ENCODE measurements at places on chromosomes 1 and 21.
A peak's percentile ranks its signal among the peaks of the same experiment; 100 is the strongest.

GRCh38 chr1:157882580-157882979, 41.0 kb upstream of the CD5L start:
- DNase-seq, result no peak

DNA sequence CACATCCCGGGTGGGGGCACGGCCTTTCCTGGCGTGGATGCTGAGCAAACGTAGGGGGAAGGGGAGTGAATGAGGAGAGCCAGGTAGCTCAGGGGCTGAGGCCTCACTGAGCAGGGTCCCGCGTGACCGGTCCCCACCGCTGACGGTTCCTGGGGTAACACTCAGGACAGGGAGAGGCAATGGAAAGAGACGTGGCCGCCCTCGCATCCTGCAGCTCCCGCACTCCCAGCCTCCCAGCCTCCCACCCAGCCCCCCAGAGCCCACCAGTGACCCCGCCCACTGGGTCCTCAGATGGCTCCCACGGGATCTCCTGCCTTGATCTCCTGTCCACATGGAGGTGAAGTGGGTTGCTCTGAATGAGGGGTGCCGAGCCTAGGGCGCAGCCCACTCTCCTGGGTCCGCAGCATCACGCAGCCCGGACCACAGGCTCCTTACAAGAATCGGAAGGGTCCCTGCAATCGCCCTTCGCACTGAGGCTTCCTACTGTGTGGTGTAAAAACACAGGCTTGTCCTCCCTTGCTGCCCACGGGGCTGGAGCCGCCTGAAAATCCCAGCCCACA, 2.4 kb downstream of the TSPEAR start:
- no peak for DNase-seq

DNA sequence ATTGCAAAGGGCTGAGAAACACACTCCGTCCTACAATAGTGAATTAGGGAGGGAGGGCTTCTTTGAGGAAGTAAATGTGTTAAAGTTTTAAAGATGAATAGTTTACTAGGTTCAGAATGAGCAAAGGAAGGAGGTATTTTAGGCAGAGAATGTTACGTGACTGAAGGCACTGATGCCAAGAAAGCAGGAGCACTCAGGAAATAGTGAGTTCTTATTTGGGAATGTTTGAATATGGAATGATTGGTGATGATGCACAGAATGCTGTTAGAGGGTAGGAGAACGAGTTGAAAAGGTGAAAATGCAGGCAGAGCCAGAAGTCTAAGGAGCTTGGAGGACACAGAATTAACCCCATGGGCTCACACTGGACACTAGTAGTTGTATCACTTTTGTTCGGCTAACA, 108.0 kb downstream of the NRIP1 start:
- peak; percentile 82 for DNase-seq

DNA sequence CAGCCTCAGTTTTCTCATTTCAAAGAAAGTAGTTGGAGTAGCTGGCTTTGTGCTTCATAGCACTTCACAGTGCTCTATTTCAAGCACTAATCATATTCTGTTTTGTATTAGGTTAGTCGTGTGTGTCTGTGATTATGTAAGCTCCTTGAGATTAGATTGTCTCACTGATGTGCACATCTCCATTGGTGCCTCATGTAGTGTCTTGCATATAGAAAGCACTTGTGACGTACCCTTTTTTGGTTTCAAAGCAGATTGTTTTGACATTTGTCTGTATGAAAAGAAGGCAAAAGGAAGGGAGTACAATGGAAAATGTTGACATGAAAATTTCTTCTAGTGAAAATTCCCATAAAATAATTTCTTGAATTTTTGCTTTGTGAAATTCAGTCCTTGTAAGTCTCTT, 13.9 kb downstream of the BTBD8 start:
- DNase-seq, result no peak

- no peak for DNase-seq
These were observed 165.0 kb upstream of the IRF2BP2 start for GRCh38 chr1:234774971-234775370.
